ENCODE measurements at places on chromosomes 6 and 20.

DNA sequence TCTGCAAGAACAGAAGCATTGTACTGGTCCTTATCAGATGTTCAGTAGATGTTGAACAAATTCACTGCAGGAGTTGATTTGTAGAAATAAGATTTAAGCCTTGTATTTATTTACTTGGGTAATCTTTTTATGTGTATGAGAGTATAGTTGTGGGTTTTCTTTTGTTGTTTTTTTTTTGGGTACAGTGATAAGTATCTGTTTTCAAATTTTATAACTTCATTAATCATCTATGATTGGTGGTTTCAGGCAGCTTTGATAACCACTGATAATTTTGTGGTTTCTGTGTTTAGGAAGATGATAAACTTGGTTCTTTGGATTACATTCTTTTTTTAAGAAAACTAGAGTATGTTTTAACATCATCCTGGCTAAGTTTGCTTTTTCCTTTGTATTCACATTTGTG, 2.8 kb downstream of the AFDN start:
- DNase-seq, result no peak

DNA sequence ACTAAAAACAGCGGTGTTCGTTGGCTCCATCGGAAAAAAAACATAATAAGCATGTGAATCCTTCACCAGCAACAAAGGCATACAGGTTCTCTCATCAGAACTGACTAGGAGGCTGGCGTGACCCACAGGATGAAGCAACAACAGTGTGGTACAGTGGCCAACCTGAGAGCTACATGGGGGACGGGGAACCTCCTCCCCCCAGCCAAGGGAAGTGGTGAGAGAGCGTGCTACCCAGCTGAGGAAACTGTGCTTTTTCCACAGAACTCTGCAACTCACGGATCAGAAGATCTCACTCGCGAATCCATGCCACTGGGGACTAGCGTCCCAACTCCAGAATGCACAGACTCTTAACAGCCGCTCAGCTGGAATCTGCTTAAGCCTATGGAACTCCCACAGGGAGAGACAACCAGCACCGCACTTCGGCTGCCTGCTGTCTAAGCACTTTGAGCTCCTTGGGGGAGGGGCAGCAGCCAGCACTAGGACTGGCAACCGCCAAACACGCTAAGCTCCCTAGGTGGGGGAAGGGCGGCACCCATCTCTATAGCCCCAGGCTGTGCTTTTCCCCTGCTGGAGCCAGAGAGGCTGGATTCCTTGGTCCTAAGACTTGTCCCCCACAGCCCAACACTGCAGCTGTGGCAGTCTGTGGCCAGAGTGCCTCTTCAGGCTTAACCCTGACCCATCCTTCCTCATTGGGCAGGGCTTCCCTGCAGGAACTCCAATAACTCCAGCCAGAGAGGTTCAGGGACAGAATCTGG, 538.3 kb upstream of the BTBD3 start:
- DNase-seq, result no peak

DNA sequence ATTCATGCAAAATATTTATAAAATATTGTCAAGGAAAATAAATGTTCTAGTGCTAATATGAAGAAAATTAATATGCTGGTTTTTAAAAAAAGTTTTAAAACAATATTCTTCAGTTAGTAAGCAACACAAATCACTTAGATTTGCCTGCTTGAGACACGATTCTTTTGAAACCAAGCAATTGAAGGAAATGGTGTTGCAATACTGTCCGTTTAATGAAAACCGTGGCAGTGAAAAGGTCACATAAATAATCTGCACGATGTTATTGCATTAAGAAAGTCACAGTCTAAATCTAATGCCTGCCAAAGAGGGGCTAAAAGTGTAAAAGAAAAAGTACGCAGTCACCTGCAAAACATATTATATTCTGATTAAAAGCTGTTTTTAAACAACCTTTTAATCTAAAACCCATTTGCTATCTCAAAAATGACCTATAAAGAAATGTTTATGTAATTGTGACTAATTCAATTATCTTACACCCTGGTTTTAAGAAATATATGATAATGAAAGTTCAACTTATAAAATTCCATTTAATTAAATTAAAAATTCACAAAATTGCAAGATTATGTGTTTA, 143.0 kb downstream of the GMDS start:
- peak; percentile 70 for DNase-seq

DNA sequence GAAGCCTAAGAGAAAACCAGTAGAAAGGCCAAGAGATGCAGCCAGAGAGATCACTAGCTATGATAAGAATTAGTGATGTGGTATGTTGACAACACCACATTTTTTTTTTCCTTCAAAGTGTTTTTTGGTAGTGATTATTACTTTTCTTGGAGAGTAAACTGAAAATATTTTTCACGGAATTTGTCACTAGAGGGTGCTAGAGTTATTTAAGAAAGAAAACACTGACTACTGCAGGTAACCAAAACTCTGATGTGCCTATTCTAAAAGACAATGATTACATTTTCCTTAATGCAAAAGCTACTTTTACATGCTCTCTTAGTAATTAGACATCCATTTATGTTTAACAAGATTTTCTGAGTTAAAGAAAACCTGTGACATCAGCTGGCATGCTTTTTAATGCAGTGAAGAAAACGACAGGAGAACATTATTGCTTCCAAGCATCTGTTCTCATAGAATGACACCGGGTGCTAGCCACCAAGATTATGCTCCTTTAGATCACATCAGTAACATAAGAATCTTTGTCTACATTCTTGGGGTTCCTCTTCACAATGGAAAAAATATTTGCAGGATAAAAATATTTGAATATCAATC, 28.8 kb downstream of the RWDD2A start:
- peak; percentile 73 for DNase-seq

DNA sequence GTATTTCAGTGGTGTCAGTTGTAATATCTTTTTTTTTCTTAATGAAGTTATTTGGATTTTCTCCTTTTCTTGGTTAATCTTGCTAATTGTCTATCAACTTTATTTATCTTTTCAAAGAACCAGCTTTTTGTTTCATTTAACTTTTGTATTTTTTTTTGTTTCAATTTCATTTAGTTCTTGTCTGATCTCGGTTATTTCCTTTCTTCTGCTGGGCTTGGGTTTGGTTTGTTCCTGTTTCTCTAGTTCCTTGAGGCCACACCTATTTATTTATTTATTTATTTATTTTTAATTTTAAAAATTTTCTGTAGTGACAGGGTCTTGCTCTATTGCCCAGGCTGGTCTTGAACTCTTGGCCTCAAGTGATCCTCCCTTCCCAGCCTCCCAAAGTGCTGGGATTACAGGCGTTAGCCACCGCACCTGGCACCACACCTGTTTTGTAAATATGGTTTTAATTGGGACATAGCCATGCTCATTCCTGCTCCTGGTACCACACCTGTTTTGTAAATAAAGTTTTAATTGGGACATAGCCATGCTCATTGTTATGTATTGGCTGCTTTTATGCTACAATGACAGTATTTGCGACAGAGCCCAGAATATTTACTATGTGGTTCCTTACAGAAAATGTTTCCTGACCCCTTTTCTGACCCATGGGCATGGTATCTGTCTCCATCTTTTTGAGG, 22.2 kb downstream of the KDM1B start:
- no peak for DNase-seq

- DNase-seq, result no peak
These were observed 129.2 kb downstream of the PDSS2 start for GRCh38 chr6:107330168-107330567.

DNA sequence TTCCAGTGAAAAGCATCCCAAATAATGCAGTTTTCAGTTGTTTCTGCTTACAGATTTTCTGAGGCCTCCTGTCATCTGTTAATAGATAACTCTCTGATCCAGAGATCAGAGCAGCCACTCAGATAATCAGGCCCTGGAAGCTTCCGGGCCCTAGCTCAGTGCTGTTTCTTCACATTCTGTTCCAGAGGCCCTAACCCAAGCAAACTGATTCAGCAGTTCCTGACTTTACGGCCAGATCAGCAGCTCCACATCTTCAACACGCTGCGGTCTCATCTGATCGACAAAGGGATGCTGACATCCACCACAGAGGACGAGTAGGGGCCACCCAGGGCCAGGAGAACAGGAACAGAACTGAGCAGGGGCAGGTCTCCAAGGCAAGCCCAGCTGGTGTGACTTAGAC, 63.1 kb downstream of the CDS2 start:
- DNase-seq, result no peak

GRCh38 chr6:44311304-44311703, 1.8 kb downstream of the AARS2 start:
- no peak for DNase-seq

DNA sequence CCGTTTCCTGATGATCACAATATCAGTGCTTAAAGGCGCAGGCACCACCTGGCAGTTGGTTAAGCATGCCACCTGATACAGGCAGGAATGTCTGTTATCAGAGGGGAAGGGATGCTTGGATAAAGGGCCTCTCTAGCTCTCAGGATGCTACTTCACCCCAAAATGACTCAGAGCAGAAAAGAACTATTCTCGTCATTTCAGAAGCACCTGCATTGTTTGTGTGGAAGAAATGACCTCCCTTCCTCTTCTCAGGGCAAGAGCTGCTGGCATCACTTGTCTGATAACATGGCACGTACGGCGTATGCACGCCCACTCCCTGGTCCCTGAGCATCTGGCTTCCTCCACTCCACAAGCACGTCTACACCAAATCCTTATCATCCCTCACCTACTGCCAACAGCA, 47.3 kb downstream of the ATP9A start:
- no peak for DNase-seq

- peak; percentile 21 for DNase-seq
These were observed 14.8 kb downstream of the SLC35A1 start for GRCh38 chr6:87487555-87487954.

GRCh38 chr6:148842296-148843019, 95.6 kb downstream of the UST start:
- DNase-seq, result no peak

GRCh38 chr6:136604928-136605510, 54.8 kb upstream of the MAP7 start:
- DNase-seq, result no peak
